CD4-positive, alpha-beta T cell treated with Interleukin-15 for 4 hours (primary cell): ENCODE measurements at places on chromosomes 7 and 10.
A peak's percentile ranks its signal among the peaks of the same experiment; 100 is the strongest.

GRCh38 chr10:72085864-72086465, 2.4 kb downstream of the SPOCK2 start:
- no peak for DNase-seq

DNA sequence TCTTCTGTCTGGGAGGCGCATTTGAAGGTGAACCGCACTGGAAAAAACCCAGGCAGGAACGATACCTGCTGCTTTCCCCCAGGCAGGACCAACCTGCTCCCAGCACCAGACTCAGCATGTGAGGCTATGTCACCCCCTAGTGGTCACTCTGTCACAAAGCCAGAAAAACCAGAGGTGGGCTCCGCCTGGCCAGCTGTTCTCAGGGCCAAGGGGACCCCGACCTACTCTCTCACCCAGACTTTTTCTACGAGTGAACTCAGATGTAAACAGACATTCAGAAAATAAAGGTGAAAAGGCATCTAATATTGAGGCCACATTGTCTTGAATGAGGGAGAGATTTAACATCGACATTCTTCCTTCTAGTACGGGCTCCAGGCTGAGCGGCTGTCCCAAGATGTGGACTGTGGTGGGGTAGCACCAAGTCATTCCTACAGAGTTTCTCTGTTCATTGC, 117.3 kb downstream of the PRKAG2 start:
- DNase-seq, result peak; percentile 63

DNA sequence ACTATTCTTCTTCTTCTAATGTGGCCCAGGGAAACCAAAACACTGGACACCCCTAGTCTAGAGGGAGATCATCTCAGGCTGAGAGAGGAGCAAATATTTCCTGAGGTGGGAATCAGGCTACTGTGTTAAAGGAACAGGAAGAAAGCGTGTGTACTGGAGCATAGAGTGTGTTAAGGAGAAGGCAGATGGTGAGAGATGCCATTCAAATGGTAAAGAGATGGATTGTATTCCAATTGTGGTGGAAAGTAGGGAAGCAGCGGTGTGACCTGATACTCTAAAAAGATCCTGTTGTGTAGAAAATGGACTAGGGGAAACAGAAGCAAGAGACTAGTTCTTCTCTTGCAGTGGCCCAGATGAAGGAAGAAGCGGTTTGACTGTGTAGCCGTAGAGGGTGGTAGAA, 31.2 kb downstream of the RAB18 start:
- DNase-seq, result no peak

DNA sequence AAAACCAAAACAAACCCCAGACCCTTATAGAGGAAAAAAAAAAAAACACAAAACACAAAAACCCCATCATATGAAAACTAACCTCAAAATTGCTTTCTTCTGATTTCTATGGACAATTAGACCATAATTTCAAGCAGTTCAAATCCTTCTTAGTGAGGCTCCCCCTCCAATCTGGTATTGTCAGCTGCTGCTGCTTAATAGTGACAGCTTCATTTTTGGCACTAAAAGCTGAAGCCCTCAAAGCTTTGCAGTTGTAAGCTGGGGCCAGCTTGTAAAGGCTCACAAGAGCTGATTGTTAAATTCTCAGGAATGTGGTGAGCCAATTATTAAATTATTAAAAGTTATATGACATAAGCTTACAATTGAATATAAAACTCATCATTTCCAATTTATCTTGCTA, 21.9 kb downstream of the ATXN7L1 start:
- DNase-seq, result no peak

DNA sequence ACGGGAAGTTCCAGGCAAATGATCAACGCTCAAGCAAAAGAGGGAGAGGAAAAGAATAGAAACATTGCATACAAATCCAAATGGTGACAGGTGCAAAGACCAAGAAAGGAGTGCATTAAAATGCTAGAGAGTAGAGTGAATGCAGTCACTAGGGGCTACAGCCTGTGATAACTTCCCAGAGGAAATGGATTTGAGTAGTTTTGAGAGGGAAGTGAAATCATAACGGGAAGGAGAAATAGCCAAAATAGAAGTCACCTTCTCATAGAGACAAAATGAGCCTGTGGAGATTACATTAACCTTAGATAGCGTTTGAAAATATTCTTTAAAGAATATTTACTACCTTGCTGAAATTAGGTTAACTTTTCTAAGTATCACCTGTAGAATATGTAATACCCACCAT, 26.5 kb downstream of the NUP42 start:
- DNase-seq, result no peak

- no peak for DNase-seq
Observed at GRCh38 chr10:70680899-70681730, 8.8 kb downstream of the ADAMTS14 start.

- no peak for DNase-seq
Observed at GRCh38 chr10:3495281-3495680, 289.7 kb downstream of the KLF6 start.

- DNase-seq, result no peak
Observed at GRCh38 chr7:83921271-83921940, 272.5 kb upstream of the SEMA3E start.

GRCh38 chr7:8739837-8740236, 306.4 kb downstream of the NXPH1 start:
- no peak for DNase-seq

DNA sequence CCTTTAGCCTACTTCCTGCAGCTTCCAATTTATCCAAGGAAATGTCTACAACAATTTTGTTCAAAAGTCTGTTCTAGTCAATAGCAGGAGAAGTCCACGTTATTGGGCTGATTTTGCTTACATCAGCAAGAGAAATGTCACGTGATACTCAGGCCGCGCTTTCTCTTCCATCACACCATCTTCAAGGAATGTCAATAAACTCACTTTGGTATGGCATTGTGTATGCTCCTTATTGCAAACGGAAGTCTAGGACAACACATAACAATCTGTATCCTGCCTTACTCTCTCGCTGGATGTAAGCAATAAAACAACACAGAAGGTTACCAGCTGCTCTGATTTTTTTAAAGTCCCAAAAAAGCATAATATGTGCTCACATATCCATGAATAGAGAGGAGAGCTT, 17.1 kb upstream of the STK17A start:
- no peak for DNase-seq

GRCh38 chr10:120671491-120671890, 179.7 kb upstream of the WDR11 start:
- DNase-seq, result no peak

- no peak for DNase-seq
Observed at GRCh38 chr10:1268831-1269230, 212.6 kb downstream of the WDR37 start.

GRCh38 chr10:71123023-71123422, 89.3 kb upstream of the UNC5B start:
- no peak for DNase-seq

- DNase-seq, result peak; percentile 36
Observed at GRCh38 chr10:26737730-26738129, 40.2 kb downstream of the PDSS1 start.

DNA sequence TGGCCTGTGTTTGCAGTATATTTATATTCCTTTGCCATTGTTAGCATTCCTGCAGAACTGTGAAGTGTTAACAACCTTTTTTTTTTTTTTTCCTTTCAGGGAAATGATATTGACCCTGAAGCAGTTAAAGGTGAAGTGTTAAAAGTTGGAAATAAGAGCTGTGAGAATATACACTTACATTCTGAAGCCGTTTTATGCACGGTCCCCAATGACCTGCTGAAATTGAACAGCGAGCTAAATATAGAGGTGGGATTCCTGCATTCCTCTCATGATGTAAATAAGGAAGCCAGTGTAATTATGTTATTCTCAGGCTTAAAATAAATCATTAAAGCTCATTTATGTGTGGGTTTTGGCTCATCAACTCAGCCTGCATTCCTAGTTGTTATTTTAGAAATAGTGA, 92.8 kb upstream of the CAPZA2 start:
- no peak for DNase-seq

DNA sequence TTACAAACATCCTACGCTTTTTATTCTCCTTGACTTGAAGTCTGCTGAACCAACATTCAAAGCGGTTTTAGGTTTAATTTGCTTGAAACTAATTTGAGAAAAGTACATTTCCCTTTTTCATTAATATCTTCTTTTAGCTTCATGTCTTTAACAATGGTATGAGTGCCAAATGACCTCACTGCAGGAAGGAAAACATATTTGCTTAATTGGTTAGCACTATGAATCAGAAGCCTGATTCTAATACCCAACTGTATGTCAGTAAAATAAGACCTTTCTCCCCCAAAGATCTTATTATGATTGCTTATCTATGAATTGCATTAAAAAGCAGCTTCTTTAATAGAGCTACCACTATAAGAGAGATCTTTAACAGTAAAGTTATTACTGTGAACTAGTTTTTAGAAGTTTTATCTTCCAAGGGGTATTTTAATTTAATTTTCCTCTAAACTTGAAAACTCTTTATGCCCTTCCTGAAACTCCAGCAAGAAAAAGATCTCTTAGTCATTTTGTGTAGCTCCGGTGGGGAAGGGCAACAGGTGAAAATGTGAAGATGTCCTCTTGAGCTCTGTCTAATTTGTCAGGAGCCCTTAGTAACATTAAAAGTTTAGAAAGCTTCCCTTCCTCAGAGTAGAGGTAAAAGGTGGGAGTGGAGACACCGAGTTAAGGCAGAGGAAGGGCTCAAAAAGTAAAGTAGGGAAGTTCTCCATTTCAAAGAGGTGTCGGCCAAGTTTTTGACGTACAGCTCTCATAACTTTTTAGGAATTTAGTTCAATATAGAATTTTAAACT, 6.1 kb downstream of the COL1A2 start:
- DNase-seq, result no peak

DNA sequence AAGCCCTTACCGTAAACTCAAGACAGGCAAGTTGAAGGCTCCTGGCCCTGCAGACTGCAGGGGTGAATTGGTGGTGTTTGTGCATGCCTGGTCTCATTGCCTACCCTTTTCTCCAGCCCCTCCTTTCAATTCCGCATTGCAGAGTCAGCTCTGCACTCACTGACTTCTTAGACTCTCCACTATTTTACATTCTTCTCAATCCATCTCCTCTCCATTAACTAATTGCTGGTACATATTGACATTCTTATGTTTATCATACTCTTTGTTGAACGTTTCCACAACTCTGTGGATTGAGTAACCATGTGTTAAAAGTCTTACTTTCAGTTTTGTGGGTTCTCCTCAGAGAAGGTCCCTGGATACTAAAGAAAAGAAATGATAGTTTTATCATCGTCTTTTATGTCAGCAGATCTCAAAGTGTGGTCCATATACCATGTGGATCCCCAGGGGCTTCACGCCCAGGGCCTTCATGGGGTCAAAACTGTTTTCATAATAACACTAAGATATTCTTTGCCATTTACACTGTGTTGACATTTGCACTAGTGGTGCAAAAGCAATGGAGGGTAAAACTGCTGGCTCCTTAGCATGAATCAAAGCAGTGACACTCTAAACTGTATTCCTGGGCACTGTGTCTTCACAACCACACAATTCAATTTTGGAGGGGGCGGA, 135.4 kb upstream of the FZD1 start:
- DNase-seq, result no peak

DNA sequence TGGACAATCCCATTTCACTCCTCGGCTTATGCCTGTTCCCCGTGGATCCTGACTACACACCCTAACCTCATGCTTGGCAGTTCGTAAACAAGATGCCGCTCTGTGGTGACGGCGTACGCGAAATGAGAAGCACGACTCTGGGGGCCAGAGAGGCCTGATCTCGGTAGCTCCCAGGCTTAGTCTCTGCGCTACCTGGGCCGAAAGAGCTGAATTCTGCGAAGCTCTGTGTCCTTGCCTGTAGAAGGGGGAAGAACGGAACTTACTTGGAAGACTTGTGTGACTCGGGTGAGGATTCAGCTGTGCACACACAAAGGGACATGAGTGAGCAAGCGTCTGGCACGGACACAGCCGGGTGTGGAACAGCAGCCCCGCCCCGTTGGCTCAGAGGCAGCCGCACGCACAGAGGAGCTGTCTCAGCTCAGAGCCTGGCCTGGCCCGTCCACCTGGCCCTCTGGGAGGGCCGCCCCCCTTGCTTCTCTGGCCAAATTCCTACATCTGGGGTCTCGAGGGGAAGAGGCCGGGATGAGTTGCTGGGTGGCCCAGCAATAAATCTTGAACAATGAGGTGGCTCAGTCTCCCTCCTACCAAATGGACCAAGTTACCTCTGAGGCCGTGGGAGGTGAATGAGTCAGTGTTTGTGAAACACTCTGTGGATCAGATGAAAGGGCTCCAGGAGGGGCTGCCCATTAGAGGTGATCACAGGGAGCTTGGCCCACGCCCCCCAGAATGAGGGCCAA, 83.8 kb downstream of the PDGFA start:
- no peak for DNase-seq

- DNase-seq, result no peak
Observed at GRCh38 chr7:139515266-139515665, 8.2 kb upstream of the CLEC2L start.

GRCh38 chr7:146831875-146832274, 715.3 kb downstream of the CNTNAP2 start:
- DNase-seq, result no peak

- DNase-seq, result no peak
Observed at GRCh38 chr10:132077091-132077490, 11.3 kb downstream of the JAKMIP3 start.

GRCh38 chr7:98745722-98746318, 124.0 kb downstream of the TMEM130 start:
- peak; percentile 60 for DNase-seq

DNA sequence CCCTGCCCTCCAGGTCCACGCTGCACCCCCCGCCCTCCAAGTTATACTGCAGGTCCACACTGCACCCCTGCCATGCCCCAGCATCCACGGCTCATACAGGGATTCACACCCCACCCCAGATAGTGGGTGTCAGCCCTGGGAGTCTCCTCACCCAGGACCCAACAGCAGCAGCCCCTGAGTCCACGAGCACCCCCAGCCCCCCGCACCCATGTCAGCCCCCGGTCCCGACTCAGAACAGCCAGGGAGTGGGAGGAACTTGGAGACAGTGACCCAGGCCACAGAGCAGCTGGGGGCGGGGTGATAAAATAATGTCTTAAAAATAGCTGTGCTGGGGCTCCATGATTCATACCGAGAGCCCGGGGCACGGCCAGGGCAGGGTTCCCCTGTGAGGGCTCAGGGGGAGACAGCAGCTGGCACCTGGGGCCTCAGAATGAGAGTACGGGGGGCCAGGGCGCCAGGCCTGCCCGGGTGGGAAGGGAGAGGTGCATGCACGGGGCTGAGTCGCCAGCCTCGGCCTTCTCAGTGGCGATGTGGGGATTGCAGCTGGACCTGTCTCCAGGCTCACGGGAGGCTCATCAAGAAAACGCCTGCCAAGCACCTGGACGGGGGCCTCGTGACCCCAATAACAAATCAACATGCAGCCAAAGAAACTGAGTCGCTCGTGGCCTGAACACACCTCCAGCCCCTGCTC, 29.8 kb downstream of the ADAP1 start:
- peak; percentile 54 for DNase-seq

DNA sequence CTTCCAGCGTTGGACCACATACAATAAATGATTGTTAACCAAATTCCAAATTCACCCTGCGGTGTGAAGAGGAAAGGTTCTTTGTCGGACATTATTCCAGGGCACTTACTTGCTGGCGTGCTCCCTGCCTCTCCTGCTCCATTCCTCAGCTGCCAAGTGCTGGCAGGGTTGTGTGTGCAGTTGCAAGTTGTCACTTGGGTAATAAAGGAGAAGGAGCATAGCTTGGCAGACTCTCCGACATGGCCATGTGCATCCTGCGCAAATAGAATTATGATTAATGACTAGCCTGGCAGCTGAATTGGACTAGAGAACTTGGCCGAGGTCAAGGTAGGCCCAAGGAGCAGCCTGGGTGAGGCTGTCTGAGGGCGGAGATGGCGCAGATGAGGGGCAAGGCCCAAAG, 92.3 kb upstream of the ELMO1 start:
- DNase-seq, result no peak
